ENCODE measurements at places on chromosomes 7 and 10.
A peak's percentile ranks its signal among the peaks of the same experiment; 100 is the strongest.

GRCh38 chr7:107506674-107507339 lies 37.0 kb downstream of the GPR22 start:
- DNase-seq = no peak

DNA sequence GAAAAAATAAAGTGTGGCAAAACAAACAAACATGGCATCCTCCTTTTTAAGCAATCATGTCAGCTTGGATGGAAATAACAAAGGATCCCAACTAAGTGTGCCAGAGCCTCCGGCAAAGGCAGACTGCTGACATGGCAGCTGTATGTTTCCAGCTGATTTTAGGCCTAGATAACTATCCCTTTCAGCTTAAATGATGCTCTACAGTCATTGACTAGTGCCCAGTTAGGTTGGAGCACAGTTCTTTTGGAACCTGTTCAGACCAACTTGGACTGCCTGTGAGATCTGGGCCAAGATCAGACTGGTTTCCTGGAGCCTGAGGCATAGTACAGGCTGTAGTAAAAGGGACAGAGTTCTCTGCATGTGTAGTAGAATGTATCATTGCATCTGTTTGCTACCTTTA lies 128.7 kb downstream of the DYNC1I1 start:
- no peak for DNase-seq

GRCh38 chr7:147182874-147183273 lies 1066.3 kb downstream of the CNTNAP2 start:
- no peak for DNase-seq

DNA sequence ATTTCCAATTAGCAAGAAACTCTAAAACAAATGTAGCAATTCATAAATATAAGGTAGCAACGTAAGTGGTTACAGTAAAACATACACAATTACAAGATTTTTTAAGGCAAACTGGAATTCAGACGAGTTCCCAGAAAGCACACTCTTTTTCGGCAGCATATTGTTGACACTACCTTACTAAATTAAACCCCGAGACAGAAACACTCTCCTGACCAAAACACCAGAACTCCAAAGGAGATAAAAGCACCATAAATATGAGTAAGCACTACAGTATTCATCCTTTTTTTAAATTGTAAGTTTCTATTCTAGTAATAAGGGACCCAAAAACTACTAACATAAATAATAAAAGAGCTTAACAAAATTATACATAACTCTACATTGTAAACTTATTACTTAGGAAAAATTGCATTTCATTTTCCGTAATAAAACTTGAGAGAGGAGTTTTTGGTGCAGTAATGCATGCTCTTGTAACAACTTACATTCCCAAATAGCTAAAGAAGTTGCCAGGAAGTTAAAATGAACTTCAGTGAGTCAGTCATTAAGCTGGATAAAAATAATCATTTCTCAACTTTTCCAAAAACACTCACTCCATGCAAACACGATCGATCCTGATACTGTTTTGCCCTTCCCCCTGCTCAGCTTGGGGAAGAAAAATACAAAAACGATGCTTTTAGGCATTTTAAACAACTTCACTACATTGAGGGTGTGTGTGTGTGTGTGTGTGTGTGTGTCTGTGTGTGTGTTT lies 2.0 kb downstream of the PIP4K2A start:
- DNase-seq = no peak

DNA sequence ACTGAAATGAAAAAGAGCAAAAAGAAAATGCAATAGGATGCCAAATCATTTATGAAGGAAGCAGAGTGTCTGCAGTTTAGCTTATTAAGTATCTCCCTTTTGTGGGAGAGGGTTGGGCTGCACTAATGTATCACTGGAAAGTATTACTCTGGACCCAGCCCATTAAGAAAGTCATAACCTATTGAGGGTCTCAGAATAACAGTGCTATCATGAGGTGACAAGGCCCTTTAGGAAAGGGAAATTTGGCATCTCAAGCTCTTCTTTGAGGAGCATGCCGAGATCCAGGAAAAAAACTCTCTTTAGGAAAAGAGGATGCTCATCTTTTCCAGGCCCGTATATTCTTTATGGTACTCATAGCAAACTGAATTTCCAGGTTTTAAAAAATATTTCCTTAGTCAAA lies 114.6 kb downstream of the PRKG1 start:
- no peak for DNase-seq

DNA sequence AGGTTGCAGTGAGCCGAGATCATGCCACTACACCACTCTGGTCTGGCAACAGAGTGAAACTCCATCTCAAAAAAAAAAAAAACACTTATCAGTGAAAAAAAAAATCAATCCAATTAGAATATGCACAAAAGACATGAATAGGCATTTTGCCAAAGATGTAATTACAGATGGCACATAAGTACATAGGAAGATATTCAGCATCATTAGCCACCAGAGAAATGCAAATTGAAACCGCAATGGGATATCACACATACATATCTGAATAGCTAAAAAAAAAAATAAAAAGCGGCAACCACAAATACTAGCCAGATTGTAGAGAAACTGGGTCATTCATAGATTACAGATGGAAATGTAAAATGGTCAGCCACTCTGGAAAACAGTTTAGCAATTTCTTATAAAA lies 1310.8 kb downstream of the XPNPEP1 start:
- no peak for DNase-seq

DNA sequence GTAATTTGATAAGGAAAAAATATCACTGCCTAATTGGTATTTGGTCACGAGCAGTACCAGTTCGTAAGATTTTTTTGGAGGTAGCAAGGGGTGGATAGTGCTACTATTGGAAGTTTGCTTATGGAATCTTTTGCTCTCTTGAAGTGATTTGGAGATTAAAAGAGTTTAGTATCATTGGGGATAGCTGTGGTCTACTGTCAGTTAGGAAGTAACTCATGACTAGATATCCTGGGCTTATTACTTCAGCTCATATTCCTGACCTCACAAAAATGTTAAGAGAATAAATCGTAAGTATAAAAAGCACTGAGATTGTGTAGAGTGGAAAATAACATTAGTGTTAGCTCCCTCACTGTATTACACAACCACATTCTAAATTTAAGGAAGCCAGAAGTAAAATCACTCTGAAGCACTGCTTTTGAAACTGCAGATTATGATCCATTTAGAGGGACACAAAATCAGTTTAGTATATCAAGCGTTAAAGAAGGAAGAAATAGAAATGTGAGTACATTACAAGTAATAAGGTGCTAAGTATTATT lies 22.6 kb downstream of the SGPL1 start:
- DNase-seq = no peak

- no peak for DNase-seq
These were observed 540.1 kb downstream of the PTPRN2 start for GRCh38 chr7:158047391-158048059.

DNA sequence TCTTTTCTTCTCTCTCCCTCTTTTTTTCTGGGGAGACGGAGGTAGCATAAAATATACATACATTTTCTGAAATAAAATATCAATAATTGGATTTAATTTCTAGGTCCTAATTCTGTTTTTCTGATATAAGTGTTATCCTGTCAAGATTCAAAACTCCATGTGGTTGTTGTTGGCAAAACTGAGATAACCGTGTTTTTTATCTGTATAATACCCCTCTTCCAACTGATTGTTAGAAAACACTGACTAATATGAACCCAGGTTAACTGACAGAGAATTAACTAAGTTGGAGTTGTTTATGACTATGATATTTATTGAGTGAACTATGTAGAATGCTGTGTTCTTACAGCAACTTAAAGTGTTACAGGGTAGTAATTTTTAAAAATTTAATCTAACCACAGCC lies 236.5 kb upstream of the KAT6B start:
- no peak for DNase-seq

GRCh38 chr10:103651783-103652476 lies 158.4 kb downstream of the NEURL1 start:
- no peak for DNase-seq

DNA sequence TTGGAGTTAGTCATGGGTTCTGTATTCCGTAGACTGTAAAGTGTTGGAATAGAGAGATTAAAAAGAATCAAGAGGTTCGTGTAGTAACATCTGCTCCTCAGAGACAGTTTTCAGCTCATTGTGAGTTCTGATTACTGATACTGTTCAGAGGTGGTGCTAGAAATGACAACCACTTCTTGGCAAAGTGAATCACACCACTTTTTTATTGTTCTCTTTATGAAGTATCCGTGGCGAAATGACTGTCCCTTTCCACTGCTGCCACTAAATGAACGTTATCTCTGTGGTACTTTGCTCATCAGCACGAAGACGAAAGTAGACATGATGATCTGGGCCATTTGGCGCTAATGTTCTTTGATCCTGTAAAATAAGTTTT lies 860 bp downstream of the RPP30 start:
- DNase-seq = peak; percentile 13

DNA sequence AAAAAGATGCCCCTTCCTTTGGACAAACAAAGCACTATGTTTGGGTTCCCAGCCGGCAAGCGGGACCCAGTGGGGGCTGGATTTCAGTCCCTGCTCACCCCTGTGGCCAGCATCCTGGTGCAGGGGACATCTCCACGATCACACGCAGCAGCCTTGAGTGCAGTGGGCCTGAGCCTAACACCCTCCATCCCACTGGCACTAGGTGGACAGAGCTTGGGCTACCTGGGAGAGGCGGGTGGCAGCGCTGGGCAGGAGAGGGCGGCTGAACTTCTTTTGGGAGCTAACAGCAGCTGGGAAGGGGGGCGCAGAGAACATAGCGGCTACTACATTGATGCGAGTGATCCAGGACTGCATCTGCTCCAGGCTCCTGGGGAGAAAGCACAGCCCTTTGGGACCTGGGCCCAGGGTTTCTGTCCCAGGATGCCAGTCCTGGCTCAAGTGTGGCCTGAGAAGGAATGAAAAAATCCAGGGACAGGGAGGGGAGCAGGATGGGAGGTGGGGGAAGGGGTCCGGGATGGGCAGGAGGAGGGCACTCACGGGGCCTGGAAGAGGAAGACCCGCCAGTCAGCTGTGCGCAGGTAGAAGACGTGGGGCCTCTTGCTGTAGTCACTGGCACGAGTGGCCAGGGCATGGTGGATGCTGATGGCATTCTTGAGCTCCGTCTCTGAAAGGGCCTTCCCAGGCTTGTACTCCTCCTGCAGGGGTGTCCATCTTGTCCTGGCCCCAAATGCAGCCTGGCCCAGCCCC lies 9.0 kb downstream of the NFKB2 start:
- DNase-seq = no peak

- no peak for DNase-seq
These were observed 315.6 kb upstream of the NPSR1 start for GRCh38 chr7:34342387-34342786.
